AG08395 (cell line): ENCODE measurements at places on chromosomes 12 and 14.
A peak's percentile ranks its signal among the peaks of the same experiment; 100 is the strongest.

DNA sequence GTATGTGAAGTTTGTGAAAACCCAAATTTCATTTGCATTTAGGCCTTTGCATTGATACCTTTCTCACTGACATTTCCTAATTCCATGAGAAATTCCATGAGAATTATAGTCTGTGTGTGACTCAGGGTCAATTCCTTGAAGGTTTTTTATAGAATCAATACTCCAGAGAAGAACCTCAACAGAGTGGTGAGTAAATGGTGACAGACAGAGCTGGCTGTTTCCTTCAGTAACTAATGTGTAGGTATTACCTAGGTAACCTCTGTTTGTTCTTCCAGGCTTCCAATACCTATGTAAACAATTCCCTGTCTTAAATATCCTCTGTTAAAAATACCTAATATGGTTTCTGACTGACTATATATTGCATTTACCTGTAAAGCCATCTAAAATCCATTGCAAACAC lies 117.0 kb downstream of the TTC8 start:
- DNase-seq: no peak

- DNase-seq: no peak
Measured at GRCh38 chr14:105055736-105056302, 9.4 kb downstream of the GPR132 start.

DNA sequence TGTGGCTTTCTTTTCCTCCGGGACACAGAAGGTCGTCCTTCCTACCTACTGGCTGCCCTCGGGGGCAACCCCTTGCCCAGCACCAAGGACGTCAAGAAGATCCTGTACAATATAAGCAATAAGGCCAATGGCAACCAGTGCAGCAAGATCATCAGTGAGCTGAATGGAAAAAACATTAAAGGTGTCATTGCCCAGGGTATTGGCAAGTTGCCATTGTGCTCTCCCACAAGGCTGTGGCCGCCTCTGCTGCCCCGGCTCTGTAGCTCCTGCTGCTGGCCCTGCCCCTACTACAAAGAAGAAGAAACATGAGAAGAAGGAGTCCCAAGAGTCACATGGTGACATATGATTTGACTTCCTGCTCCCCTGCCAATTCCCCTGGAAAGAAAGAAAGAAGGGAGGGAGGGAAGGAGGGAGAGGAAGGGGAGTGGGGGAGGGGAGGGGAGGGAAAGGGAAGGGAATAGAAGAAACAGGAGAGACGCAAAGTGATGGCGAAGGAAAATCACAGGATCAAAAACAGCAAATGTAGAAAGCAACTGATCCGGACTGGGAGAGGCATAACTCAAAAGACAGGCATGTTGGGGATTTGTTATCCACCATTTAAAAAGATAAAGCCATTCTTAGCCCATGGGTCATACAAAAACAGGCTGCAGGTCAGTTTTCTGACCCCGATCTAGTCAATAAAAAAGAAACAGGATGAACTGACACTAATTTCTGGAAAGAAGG lies 61.3 kb upstream of the RESF1 start:
- DNase-seq: no peak

DNA sequence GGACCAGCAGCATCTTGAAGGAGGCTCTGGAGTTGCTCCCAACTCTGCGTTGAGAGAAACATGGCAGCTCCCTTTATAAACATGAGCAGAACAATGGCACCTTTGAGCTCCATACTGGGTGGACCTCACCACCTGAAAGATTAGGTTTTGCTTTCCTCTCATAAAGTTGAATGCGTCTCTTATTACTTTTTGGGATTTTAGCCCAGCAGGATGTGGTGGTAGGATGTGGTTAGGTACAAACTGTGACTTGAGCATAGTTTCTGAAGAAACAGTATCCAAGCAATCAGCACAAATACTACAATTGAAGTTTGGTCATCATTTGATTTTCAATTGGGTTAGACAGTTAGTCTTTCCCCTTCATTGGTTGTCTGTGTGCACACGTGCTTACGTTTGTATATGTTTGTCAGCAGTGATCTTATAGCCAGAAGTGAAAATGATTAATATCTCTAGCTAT lies at the start of gene PRR4:
TSS of gene PRR4 (minus strand) at position 51 of the 454 bp plus-strand sequence. CDS start at position 13, 38 bp downstream.
- no peak for DNase-seq

DNA sequence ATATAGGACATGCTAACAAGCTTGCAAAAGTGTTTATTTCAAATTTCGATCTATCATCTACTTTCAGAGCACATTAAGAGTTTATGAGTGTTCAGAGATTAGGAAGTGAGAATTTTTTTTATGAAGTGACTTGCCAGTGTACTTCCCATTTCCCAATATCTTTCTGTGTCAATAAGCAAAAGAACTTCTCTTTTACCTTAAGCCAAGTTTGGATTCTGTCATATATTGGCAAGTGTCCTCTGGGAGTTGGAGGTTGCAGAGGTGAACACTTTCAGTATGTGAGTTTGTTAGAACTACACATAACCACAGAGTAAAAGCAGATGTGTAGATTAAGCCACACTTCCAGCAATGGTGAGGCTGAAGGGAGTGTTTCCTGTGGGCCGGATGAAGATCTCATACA lies 16.6 kb upstream of the KLRF1 start:
- no peak for DNase-seq

DNA sequence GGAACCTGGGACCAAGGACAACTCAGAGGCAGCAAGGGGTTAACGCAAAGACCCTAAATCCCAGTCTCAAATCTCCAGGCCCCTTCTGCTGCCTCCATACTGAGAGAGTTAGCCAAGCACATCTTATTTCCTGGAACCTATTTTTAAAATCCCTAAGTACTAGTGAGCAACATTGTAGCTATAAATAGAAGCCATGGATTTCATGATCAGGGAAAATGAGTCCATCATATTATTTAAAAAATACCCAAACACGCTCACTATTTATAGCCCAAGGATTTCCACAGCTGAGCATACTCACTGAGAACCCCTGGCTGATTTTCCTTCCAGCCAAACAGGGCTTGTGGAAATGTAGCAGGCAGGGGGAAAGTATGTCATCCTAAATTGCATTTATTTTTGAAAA lies 19.4 kb upstream of the TUNAR start:
- DNase-seq: no peak

DNA sequence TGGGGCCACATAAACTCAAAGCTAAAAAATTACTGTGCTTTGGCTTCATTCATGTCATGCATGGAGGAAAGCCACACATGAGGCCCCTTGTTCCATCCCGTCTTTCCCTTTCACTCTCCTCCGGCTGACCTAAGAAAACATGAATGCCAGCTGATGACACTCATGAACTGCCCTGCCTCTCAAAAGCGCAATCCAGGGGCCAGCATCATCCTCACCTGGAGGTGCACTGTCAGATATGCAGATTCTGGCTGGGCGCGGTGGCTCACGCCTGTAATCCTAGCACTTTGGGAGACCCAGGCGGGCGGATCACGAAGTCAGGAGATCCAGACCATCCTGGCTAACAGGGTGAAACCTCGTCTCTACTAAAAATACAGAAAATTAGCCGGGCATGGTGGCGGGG lies 116.1 kb upstream of the FOXN3 start:
- DNase-seq: no peak

DNA sequence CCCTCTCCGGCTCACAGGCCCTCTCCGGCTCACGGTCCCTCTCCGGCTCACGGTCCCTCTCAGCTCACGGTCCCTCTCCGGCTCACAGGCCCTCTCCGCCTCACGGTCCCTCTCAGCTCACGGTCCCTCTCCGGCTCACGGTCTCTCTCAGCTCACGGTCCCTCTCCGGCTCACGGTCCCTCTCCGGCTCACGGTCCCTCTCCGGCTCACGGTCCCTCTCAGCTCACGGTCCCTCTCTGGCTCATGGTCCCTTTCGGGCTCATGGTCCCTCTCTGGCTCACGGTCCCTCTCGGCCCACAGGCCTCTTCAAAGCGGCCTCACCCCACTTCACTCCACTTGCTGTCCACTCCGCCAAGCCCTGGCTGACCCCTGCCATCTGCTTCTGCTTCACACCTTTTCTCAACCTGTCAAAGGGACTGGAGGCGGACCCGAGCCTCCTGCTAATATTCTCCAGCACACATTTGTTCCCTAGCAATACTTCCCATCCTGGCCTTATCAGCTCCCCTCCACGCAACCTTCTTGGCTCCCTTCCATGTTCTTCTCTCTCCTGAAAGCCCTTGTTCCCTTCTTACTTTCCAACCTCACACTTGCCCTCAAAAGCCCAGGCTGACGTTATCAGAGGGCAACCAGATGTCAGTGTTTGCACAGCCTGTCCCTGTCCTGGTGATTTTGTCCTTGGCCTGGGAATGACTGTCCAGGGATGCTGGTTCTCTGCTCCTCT lies 176.7 kb downstream of the CALM1 start:
- no peak for DNase-seq

- no peak for DNase-seq
Measured at GRCh38 chr12:47714826-47715386, 9.1 kb upstream of the RPAP3 start.

DNA sequence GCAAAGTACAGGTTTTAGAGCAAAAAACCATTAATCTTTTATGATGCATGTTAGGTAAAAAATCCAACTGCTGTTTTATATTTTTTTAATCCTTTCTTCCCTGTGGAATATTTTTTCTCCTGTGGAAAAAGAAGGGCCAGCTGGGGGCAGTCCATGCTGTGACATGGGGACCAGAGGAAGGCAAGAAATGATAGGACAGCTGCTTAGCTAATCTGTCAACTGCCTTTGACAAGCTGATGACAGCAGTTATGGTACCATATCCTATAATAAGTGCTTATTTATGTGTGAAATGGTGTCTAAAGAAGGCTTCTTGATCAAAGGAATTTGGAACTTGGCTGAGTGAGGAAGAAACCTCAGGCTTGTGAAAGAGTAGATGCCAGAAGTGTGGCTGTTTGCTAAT lies 452.4 kb upstream of the NOVA1 start:
- no peak for DNase-seq

DNA sequence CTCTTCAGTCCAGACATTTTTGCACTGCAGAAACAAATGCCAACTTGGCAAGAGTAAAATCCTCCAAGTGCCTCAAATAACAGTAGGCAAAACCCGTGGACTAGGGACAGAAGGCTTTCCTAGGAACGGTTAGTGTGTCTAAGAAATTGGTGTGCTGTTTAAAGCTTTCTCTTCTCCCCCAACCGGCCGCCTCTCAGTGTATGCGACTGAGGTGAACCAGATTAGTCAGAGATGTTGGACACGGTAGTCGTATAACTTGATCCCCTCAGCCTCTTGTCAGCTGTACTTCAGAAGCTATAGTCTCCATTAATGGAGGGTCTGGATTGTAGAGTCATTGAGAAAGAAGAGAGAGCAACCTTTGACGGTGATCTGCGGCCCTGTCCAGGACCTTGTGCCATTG lies 21.7 kb downstream of the PPFIBP1 start:
- DNase-seq: no peak

- DNase-seq: no peak
Measured at GRCh38 chr12:66960704-66961690, 282.1 kb upstream of the GRIP1 start.

GRCh38 chr14:69945912-69946311 lies 66.7 kb downstream of the SMOC1 start:
- no peak for DNase-seq

DNA sequence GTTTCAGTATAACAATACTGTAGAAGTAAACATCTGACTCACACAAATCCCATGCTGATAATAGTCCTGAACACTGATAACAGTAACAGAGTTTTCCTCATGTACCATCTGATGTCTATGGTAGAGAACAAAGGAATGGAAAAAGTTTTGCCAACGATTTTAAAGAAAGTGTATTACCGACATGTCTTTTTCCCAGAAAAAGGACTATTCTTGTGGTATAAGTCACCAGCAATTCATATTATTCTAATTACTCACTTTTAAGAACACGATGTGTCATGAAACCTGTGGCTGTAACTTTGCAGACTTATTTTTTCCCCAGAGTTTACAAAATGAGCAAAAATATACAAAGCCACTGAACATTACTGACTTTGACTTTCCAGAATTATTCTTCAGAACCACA lies 40.1 kb upstream of the DCN start:
- peak; percentile 41 for DNase-seq

DNA sequence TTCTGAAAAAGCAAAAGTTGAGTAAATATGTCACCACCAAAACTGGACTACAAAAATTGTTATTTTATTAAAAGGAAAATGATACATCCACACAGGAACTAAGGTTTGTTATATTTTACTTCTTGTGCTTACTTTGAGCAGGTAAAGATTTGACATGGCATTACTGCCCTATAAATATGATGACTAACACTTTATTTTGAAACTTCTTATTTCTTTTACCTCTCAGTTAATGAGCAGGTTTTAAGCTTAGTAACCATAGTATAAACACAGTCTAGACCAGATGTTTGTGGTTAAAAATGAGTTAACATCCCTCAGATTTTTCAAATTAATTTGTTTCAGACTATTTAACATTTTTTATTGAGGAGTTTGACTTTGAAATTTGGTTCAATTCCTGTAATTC lies 862.5 kb upstream of the USP15 start:
- no peak for DNase-seq

DNA sequence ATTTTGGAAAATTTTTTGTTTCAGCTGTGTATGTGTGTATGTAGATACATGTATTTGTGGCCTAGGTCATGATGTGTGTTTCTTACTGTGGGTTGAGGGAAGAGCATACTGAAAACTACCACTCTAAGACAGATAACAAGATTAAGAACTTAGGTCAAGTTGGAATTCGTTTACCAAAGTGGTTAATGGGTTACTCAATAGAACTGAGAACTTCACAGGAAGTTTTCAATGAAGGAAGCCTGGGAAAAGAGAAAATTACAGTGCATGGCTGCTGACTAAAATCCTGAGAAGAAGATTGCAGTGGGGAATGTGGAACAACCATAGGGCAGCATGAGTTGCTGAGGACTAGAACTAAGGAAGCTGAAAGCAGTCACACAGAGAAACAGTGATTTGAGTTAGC lies 21.4 kb upstream of the FOXG1 start:
- DNase-seq: no peak

DNA sequence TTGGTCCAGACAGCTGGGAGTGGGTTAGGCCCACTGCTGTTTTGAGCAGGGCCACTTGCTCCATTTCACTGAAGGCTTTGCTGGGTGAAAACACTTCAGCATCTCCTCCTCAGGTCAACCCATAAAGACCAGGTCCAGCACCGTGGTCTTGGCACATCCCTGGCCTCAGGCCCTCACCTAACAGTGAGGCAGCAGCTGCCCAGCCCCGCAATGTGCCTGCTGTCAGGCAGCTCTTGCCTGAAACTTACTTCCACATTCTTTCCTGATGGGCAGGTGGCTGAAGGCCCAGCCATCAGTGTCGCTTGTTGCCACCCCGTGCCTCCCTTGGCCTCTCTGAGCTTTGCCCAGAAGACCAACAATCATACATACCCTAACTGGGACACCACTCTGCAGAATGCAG lies 54.4 kb downstream of the ANAPC7 start:
- DNase-seq: no peak
